ENCODE measurements at places on chromosomes 12 and 14.

- DNase-seq: no peak
These were observed 208.7 kb upstream of the FOXN3 start for GRCh38 chr14:89625731-89626232.

DNA sequence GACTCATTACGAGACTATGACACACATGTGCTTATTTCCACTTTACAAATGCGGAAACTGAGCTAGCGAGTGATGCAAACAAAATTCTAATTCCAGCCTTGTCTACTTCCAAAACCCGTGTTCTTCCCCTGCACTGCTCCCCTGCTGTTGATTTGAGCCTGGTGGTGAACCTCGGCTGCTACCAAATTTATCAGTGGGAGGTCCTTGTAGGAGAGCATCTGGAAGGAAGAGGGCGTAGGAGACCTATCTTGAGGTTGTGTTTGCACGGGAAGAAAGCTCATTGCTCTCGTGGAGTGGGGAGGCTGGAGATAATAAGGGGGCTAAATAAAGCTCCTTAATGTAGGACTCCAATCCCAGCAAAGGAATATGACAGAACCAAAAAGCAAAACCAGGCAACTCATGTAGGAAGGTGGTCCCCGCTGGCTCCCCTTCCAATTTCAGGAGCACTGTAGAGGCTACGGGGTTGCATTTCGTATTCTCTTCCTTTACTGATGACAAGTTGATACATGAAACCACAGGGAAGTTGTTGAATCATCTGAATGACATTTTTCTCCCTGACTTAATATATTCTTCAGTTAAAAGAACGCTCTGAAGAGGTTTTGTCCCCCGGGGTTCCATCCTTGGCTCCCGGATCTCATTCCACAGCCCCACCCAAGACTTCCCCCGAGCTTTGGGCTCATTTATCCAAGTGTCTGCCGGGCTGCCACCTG is 52.6 kb downstream of the FZD10 start:
- DNase-seq: no peak

GRCh38 chr14:68622856-68623255 is 170.0 kb downstream of the ZFP36L1 start:
- no peak for DNase-seq

DNA sequence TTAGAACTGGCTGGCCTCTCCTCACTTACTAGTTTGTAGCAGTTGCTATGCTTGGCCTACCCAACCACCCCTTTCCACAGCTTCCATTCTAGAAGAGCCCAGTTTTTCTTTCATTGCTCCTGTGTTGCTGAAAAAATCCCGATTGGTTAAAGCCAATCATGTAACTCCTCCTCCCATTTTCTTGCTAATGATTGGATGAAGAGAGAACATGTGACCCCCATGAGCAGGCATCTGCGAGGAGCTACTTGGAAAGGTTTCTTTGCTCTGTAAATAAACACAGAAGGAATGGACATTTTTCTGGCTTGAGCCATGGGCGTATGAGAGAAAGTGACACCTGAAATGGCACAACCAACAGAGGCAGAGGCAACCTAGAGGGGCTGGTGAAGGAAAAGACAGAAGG is 773.8 kb upstream of the TBX3 start:
- no peak for DNase-seq

GRCh38 chr14:76502638-76503037 is 126.7 kb downstream of the ESRRB start:
- no peak for DNase-seq

DNA sequence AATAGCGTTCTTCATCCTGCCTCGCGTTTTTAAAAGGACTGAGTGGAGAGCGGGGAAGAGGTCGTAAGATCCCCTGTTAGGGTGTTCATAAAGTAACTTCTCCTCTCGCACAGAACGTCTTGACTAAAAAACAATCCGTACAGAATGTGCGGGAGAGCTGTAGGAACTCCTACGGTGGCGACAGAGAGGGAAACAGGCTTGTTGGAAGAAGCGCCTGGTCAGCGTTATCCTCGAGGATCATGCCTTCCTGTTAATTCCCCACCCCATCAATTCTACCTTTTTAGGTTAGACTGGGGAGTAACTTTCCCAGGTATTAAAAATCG is 399 bp upstream of the WASHC4 start:
- DNase-seq: no peak

GRCh38 chr12:33205981-33206380 is 233.6 kb downstream of the SYT10 start:
- no peak for DNase-seq

DNA sequence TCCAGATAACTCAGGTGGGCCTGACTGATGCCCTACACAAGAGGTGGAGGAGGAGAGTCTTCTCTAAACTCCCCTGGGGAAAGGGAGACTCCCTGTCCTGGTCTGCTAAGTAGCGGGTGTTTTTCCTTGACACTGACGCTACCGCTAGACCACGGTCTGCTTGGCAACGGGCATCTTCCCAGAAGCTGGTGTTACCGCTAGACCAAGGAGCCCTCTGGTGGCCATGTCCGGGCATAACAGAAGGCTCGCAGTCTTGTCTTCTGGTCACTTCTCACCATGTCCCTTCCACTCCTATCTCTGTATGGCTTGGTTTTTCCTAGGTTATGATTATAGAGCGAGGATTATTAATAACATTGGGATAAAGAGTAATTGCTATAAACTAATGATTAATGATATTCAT is 965.5 kb downstream of the TMEM121 start:
- no peak for DNase-seq
